CD4-positive, alpha-beta T cell (primary cell): ENCODE measurements at places on chromosomes 16 and 17.
A peak's percentile ranks its signal among the peaks of the same experiment; 100 is the strongest.

- no peak for DNase-seq
Observed at GRCh38 chr16:85568519-85568918, 44.6 kb upstream of the GSE1 start.

DNA sequence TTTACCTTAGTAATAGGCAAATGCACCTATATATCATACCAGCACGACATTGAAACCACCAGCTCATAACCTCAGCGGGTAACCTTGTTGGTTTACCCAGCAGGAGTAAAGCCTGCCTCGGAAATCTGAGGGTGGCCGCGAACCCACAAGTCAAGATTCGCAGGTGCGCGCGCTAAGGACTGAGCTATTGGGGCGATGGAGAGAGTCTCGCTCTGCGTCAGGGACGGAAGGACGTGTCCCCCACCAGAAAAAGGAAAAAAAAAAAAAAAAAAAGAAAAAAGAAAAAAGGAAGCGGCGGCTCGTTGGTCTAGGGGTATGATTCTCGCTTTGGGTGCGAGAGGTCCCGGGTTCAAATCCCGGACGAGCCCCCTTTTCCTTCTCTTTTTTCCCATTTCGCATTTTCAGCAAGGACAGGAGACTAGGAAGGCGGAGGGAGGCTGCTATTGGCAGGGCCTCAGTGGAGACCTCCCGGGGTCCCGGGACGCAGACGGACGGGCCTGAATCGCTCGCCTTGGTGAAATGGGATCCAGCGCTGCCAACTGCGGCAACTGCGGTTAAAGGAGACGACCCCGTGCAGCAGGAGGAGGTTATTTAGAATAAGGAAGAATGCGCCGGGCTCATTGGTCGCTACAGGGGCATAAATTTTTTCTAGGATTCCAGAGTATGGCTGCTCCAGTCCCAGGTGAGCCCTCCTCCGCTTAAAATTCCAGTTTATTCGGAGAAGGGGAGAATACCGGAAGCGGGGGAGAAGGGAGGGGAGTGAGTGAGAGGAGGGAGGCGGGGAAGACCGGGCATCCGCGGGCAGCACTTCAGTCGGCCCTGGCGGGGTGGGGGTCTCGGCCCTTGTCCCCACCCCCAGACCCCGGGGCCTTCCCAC lies at the start of gene OR1F1:
OR1F1 (plus strand) TSS at position 407 of the 877 bp plus-strand sequence.
- DNase-seq = peak; percentile 57

DNA sequence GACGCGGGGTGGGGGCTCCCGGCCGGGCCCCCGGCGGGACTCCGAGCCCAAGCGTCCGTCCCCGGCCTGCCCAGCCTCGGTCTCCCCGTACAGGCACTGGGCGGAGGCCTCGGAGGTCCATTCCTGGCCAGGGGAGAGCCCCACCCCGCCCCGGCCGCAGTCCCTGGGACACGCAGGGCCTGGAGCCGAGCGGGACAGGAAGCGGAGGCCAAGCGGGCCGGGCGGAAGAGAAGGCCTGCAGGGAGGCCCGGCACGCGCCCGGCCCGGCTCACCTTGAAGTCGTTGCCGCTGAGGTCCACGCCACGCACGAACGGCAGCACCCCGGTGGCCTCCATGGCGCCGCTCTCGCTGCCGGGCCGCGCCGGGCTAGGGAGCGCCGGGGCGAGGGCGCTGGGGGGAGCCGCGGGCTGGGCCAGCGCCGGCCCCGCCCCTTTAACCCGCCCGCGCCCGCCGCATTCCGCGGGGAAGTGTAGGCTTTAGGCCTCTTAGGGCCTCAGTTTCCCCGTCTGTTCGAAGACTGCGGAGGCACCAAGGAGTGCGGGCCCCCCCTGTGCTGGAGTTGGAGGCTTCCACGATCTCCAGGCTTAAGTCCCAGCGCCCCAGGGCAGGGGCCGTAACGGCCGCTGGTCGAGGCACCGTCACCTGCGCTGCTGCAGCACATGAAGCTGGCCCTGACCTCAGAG lies at the start of gene FLII:
FLII (minus strand) TSS at position 383 of the 683 bp plus-strand sequence; CDS start at position 335, 48 bp downstream.
- peak; percentile 30 for DNase-seq

DNA sequence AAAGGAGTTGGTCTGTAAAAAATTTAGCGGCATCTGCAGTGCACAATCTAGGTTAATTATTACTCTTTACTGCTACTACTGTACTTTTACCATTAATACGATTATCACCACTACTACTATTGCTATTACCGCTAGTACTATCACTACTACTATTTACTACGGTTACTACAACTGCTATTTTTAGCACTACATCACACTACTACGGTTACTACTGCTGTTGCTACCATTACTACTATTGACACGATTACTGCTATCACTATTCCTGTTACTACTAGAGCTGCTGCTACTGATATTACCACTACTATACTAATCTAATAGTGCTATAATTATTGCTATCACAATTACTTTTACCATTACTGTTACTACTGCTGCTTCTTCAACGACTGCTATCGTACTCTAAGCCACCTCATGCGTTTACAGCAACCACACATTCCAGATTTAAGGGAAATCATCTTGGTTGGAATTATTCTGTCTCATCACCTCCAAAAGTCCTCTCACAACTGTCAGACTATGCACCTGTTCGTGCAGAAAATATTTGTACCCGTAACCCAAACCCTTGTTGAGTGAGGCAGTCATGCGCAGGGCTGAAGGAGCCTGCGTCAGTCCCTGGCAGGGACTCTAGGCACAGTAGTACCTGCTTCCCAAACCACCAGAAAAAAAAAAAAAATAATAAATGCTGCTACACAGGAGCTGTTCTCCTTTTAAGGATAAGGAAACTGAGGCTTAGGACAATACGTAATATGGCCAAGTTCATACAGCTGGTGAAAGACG lies 59.5 kb downstream of the MAF start:
- no peak for DNase-seq

DNA sequence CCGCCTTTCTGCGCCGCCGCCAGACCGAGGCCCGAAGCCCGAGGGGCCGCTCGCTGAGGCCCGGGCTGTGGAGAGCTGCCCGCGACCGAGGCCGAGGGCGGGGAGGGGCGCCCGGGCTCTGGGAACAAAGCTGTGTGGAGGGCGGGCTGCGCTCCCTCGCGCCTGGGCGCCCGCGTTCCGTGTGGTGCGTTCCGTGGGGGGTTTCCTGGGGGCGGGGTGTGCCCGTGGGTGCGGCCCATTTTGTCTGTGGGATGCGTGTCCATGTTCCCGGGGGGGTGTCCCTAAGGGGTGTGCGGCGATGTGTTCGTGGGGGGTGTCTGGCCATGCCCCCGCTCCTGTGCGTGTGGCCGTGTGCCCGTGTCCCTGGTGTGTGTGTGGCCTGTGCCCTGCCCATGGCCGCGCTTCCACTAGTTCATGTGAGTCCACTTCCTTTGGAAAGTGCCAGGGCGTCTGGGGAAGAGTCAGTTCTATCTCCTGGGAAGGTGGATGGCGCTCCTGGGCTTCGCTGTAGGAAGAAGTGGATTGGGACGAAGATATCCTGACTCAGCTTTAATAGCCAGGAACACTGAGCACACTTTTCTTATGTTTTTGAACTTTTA lies 520 bp downstream of the JPT2 start:
- DNase-seq = peak; percentile 26
